ENCODE measurements at places on chromosomes 2 and 18. TPM values are rescaled to one million over a fixed set of nuclear protein-coding genes. Genes with fewer than 3 reads are reported as not detected.

- no peak for DNase-seq
Observed at GRCh38 chr2:190470256-190470826, 62.2 kb downstream of the MFSD6 start.

DNA sequence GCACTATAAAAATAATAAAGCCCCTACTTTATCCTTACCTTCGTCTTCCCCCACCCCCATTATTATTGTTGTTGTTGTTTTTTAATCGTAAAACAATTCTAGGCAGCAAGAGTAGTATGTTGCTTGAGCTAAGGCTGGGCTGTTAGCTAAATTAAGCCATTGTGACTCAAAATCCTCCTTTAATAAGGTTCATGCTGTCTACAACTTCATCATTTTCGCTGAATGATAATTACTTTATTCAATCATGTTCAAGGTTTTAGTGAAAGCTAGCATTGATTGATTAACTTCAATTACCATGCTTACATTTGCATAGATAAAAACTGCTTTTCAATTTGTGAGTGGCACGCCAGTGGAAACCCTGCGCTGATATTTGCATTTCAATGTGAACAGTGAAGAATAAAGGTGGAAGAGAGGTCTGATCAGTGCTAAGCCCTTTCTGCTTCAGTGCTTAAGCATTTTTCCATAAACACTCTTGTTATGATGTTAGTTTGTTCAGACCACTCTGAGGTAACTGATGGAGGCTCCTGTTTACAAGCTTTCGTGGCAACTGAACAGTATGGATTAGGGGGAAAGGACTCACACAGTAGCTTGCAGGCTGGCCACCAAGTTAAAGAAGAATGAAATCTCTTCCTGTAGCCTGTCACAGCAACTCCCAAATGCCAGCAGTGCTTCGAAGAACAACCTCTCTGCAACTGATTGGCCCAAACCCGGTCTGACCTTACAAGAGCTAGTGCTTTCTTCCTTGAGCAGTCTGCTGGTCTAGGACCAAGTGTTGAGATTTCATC is 156.8 kb downstream of the GPD2 start:
- DNase-seq: no peak

GRCh38 chr2:50512397-50512796 is 519.5 kb downstream of the NRXN1 start:
- no peak for DNase-seq

The NEMP2 gene
- total RNA-seq: 6.2 TPM

DNA sequence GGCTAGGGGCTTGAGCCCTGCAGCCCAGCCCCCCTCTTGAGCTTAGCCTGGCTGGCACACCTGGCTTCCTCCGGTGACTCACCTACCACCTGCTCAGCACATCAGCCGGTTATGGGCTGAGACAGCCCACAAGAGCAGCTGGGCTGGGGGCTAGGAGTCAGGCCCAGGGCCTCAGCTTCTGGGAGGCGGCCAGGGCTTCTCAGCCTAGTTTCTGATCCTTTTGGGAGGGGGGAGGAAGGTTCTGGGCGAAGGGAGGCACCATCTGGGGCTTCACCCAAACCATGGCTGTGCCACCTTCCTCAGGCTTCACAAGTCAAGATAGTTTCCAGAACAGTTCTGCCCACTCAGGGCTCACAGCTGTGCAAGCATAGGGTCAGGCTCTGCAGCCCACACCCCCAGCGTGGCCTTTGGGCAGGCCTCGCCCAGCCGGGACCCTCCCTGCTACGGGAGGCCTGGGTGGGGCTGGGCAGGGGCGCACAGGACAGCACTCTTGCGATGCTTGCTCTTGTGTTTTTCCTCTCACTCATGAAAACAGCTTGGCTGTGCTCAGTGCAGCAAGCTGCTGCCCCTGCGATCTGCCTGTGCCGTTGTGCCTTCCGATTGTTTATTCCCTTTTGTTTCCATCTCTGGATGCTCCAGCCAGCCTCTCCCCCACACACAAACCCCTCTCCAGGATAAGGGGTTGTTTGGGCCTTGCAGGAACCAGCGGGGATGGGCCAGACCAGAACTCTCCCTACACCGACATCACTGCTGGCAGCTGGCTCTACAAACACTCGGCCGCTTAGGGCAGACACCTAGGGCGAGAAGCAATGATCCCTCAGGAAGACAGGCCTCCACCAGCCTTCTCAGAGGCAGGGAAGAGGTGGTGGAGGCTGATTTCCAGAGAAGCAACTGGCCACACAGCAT is 26.1 kb upstream of the SEMA4C start:
- no peak for DNase-seq

GRCh38 chr2:214987261-214987660 is 151.2 kb downstream of the ABCA12 start:
- no peak for DNase-seq

- DNase-seq: no peak
Observed at GRCh38 chr2:171185165-171185818, 24.6 kb upstream of the TLK1 start.

GRCh38 chr18:60096428-60096827 is 196.6 kb downstream of the PMAIP1 start:
- DNase-seq: no peak

DNA sequence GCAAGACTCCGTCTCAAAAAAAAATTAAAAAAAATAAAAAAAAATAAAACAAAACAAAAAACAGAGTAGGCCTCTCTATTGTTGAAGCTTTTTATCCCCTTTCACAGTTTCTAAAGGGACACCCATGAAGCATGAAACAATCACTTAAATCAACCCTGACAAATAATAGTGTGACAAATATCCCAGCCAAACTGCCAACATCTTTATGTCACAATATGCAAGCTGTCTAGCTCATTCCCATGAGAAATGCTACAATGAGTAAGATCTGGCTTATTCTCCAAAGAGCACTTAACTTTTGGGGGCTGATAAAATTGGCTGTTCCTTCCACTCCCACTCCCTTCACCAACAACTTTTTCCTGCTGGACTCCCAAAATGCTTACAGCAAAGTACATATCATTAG is 21.7 kb upstream of the ABCA12 start:
- no peak for DNase-seq

The BABAM2 gene
- 26.9 TPM for total RNA-seq

GRCh38 chr2:168139852-168140251 is 107.5 kb downstream of the STK39 start:
- DNase-seq: no peak

The TNFRSF11A gene
- total RNA-seq: 2.2 TPM

The NT5DC4 gene
- total RNA-seq: not detected

The DLX1 gene
- not detected for total RNA-seq

The PAX8 gene
- 1.3 TPM for total RNA-seq

DNA sequence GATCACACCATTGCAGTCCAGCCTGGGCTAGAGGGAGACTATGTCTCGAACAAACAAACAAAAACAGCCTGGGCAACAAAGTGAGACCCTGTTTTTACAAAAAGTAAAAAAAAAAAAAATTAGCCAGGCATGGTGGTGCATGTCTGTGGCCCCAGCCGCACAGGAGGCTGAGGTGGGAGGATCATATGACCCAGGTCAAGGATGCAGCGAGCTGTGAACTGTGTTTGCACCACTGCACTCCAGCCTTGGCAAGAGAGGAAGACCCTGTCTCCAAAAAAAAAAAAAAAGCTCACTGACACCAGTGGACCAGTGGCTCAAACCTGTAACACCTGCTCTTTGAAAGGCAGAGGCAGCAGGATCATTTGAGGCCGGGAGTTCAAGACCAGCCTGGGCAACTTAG is 40.1 kb downstream of the UNC50 start:
- no peak for DNase-seq

DNA sequence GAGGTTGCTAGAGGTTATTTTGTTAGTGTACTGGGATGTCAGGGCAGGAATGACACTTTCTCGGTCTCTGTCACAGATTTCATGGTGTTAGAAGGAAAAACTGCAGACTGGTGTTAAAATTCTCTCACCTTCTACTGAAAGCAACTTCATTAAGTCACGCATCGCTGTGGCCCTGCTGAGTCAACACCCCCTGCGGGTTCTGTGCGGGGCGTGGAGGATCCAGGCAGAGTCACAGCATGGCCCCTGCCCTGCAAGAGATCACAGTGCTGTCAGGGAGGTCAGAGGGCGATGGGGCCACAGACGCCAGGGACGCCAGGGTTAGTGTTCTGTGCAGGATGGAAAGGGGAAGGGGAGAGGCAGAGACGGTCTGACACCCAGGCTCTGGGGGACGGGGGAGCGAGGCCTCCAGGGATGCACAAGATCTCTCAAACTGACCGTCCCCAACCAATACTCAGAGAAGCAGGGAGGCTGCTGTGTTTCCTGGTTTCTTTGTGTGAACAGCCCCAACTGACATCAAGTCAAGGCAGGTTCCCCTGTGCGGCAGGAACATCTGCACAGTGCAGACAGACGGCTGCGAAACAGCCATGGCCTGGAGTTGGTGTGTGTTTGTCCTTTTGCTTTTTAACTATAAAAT is 354.9 kb upstream of the SALL3 start:
- no peak for DNase-seq
